ENCODE measurements at places on chromosomes 6 and 20.

DNA sequence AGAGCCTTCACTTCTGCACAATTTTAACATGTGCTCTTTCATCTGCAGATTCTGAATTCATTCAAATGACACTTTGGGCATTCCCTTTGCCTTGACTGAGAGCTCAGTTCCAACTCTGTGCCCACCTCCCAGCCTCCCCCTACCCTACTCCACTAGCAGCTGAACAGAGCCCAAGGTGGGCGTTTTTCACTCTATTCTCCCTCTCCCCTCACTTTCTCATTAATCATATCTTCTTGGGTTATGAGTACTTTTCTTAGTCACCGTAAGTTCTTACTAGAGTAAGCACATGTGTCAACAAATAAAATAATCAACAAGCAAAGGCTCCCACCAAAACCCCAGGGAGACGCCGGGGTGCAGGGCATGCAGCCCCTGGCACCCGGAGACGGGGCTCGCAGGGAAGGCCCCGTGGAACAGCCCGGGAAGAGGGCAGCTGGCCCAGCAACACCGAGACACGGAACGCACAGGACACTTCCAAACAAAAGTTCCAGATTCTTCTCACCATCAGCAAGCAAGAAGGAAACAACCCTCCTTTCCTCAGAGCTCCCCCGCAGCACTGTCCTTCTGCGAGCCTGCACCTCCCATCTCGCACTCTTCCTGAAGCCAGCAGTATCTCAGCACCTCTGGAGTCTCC is 34.1 kb downstream of the TAF4 start:
- no peak for DNase-seq

DNA sequence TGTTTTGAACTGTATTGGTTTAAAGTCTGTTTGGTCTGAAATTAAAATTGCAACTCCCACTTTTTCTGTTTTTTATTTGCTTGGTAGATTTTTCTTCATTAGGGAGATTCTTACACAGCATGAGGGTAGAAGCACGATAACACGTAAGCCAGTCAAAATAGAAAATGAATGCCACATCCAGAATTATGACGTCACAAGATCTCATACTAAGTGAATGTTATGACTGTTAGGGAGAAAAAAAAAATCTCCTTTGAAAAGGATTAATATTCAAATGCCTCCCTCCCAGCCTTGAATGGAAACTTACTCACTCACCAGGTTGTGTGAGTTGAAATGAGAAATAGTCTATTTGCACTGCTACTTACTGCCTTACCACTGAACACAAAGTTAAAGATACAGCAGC is 670.8 kb downstream of the TFAP2A start:
- DNase-seq, result no peak

DNA sequence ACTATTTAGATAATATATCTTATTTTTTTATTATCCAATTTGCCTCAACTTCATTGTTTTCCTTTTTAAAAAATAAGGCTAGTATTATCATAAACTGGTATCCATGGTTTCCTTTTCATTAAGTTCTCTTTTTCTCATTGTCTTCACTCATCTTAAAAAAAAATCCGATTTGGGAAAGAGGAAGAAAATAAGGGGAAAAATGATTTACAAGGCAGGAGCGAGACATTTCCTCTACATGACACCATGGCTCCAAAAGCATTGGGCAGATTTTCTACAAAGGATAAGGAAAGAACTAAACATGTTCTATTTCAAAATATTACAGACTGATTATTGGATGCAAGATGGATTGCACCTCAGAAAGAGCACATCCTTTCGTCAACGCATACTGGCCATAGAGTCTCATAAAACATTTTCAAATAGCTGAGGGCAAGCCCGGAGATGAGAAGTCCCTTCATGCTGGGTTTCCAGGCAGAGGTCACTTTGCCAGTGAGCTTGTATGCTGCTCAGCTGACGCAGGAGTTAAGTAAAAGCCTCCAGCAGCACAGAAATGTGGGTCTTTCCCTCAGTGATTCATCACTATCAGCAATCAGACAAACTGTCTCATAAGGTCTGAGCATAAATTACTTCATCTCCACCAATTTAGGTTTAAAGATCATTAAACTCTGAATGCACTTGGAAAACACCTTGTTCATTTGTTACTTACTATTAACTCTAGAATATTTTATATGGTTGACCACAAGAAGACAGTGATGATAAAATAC is 129.0 kb upstream of the TNFAIP3 start:
- peak; percentile 13 for DNase-seq

- DNase-seq, result peak; percentile 47
Measured at GRCh38 chr20:46562373-46563169, 12.1 kb upstream of the OCSTAMP start.

GRCh38 chr6:161168281-161168891 is 105.5 kb downstream of the AGPAT4 start:
- DNase-seq, result no peak

GRCh38 chr20:32052778-32053362 is 828 bp downstream of the HCK start:
- no peak for DNase-seq

GRCh38 chr20:5000263-5001173 is 792 bp downstream of the SLC23A2 start:
- no peak for DNase-seq

DNA sequence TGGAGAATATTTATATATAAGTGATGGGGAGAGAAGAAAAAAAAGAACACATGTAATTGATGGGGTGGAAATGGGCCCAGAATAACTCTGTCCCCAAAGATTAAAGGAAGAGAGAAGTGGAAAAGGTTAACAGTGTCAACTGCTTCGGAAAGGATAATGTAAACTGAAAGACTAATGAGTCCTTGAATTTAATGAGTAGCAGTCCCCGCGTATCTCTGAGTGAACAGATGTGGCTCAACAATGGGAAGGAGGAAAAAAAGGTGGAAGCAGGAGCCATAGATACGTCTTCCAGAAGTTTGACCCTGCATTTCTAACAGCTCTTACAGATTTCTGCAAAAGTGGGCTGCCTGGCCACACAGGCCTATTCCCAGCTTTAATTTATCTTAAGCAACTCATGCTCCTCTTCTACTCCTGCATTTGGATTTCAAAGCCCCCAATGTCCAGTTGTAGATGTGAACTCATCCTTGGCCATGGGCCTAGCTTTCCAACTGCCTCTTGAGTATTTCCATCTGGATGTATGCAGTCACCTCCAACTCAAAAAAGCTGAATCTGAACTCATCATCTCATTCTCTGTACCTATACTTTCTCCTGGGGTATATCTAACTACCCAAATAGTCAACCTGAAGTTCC is 61.3 kb downstream of the DST start:
- no peak for DNase-seq

DNA sequence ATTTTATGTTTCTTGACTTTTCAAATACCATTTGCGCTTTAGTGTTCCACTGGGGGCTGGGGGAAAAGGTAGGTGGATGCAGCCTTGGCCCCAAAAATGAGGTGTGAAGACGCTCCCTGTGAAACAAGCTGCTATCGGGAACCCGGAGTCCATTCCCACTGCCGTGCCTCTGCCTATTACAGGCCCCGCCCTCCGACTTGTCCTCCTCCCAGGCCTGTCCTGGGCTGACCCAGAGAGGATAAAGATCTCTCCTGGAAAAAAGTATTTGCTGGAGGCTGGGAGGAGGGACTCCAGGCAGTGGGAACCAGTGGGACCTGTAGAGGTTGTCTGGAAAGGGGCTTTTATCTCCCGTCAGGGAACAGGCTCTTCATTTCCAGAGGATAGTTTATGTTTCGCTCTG is 215.0 kb downstream of the SLC24A3 start:
- no peak for DNase-seq

DNA sequence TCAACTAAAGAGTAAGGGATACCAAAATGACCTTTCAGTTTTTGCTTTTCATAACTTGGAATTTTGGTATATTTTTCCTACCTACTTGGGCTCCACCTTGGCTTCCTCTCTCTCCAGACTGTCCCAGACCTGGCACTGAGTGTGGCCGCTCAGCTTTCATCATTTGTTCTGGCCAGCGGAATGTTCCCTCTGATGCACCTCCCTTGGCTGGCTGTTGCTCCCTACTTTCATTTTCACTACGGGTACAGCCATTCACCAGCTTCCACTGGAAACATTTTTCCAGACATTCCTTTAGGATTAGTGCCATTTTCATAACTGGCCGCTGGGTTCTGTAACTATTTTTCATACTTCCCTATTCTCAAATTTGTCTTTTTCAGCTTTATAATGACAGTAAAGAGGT is 487.4 kb downstream of the TENT5A start:
- DNase-seq, result no peak

All from NK-92 treated with Interleukin-12 subunit alpha and Interleukin-12 subunit beta, amount 100 ng/mL, for 24 hours (cell line).